ENCODE measurements at places on chromosomes 3 and 15. TPM values are rescaled to one million over a fixed set of nuclear protein-coding genes. Genes with fewer than 3 reads are reported as not detected.

GRCh38 chr3:119937229-119937628, 155.3 kb downstream of the NR1I2 start:
- H3K27ac ChIP-seq, result no peak overlapping the region
- H3K27me3 ChIP-seq, result no peaks in the 10 kb centered on the region
- no peaks in the 10 kb centered on the region for H3K4me1 ChIP-seq

DNA sequence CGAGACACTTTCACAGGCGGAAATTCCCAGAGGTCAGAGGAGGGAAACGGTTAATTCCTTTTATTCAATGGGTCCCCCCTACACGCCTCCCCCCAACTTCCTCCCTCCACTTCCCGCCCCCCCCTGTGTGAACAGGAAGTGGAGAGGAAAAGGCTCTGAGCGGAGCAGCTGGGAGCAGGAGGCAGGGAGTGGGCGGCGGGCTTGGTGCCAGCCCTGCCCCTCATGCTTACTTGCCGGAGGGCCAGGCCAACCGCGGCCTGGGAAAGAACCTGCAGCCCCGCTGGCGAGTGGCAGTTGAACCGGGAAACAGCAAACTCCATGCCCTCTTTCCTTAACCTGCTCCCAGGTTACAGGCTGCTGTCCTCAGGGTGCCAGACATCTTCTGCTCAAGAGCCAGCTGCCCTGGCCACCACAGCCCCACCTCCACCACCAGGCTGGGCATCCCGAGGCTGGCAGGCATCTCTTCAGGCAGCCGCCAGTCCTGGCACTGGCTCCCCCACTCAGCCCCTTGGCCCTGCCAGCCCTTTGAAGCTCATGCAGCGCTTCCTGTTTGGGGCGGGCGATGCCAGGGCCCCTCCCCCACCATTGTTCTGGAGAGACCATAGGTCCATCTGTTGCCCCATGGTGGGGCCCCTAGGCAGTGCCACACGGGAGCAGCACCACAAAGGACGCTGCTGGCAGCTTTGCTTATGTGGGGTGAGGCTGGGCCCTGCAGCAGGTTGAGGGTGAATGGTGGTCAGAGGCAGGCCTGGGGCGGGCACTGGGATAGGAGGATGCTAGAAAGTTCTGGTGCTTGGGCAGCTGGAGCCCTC, 12.9 kb downstream of the VPS18 start:
- peak overlapping the region; percentile 37 for H3K4me3 ChIP-seq
- peak; percentile 51 for DNase-seq
- peaks cover 17% of the 10 kb centered on the region for H3K36me3 ChIP-seq
- H3K27ac ChIP-seq, result peak overlapping the region; percentile 90
- peaks cover 24% of the 10 kb centered on the region for H3K4me1 ChIP-seq
- no peaks in the 10 kb centered on the region for H3K27me3 ChIP-seq

- H3K4me3 ChIP-seq, result no peak overlapping the region
- no peaks in the 10 kb centered on the region for H3K36me3 ChIP-seq
- DNase-seq, result peak; percentile 39
- no peaks in the 10 kb centered on the region for H3K27me3 ChIP-seq
Measured at GRCh38 chr3:99240700-99241099, 339.2 kb upstream of the DCBLD2 start.

GRCh38 chr3:151410891-151411559, 26.5 kb upstream of the P2RY12 start:
- H3K27me3 ChIP-seq, result no peaks in the 10 kb centered on the region
- DNase-seq, result peak; percentile 74
- no peak overlapping the region for H3K27ac ChIP-seq
- H3K4me1 ChIP-seq, result peaks cover 14% of the 10 kb centered on the region
- H3K36me3 ChIP-seq, result no peaks in the 10 kb centered on the region

- no peak overlapping the region for H3K27ac ChIP-seq
- no peaks in the 10 kb centered on the region for H3K4me1 ChIP-seq
- no peak overlapping the region for H3K4me3 ChIP-seq
- no peak for DNase-seq
Measured at GRCh38 chr3:50186096-50186495, 5.3 kb upstream of the GNAT1 start.

- no peaks in the 10 kb centered on the region for H3K27me3 ChIP-seq
- no peak overlapping the region for H3K27ac ChIP-seq
- peak; percentile 86 for DNase-seq
- no peaks in the 10 kb centered on the region for H3K4me1 ChIP-seq
- peaks cover 10% of the 10 kb centered on the region for H3K36me3 ChIP-seq
Measured at GRCh38 chr15:37094333-37094914, 5.9 kb downstream of the MEIS2 start.

GRCh38 chr3:43213631-43214030, 72.7 kb upstream of the SNRK start:
- H3K27ac ChIP-seq, result no peak overlapping the region
- H3K27me3 ChIP-seq, result no peaks in the 10 kb centered on the region
- no peaks in the 10 kb centered on the region for H3K4me1 ChIP-seq
- no peak overlapping the region for H3K4me3 ChIP-seq
- no peak for DNase-seq
- no peaks in the 10 kb centered on the region for H3K36me3 ChIP-seq

GRCh38 chr15:91891788-91892345, 38.4 kb downstream of the SLCO3A1 start:
- no peak overlapping the region for H3K27ac ChIP-seq
- H3K27me3 ChIP-seq, result no peaks in the 10 kb centered on the region
- no peaks in the 10 kb centered on the region for H3K36me3 ChIP-seq
- H3K4me1 ChIP-seq, result peaks cover 4% of the 10 kb centered on the region

DNA sequence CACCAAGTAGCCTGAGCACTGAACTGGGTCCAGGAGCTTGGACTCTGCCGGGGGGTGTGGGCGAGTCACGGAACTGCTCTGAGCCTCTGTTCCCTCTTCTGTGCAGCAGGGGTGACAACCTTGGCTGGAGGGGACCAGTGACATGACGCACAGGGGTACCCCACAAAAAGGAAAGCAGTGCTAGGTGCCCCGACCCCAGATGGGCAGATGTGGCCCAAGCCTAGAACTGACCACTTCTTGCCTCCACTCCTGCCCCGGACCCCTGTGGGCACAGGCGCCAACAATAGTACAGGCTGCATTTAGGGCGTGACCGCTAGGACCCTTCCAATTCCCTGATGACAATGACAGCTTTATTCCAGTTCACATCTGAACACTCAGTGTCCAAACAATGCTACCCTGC, 255.9 kb upstream of the LYSMD4 start:
- no peaks in the 10 kb centered on the region for H3K27me3 ChIP-seq
- H3K4me1 ChIP-seq, result no peaks in the 10 kb centered on the region
- no peaks in the 10 kb centered on the region for H3K36me3 ChIP-seq
- H3K27ac ChIP-seq, result no peak overlapping the region
- DNase-seq, result no peak

DNA sequence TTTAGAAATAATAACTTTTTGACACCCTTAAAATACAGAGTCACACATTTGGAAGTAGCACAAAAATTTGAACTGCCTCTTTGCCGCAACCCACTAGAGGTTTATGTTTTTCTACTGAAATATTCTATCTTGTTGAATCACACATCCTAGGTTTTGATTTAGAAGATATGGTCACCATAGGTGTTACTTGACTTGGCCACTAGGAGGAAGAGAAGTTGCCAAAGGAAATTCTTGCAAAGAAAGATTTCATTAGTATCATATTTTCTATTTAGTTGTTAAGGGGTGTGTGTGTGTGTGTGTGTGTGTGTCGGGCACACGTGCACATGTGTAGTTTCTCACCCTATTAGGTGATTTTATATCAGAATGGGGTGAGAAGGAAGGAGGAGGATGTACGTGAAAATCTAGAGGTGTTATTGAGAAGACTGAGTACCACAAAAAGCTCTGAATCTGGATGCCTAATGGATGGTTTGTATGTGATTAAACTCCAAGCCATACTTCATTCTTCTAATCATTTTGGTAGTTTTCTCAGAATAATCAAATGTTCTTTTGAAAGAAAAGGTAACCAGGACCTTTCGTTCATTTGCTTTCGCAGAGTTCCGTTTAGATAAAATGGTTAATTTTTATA, 31.5 kb downstream of the ZFAND6 start:
- H3K36me3 ChIP-seq, result no peaks in the 10 kb centered on the region
- no peak overlapping the region for H3K4me3 ChIP-seq
- H3K27ac ChIP-seq, result no peak overlapping the region
- DNase-seq, result no peak
- H3K4me1 ChIP-seq, result no peaks in the 10 kb centered on the region

DNA sequence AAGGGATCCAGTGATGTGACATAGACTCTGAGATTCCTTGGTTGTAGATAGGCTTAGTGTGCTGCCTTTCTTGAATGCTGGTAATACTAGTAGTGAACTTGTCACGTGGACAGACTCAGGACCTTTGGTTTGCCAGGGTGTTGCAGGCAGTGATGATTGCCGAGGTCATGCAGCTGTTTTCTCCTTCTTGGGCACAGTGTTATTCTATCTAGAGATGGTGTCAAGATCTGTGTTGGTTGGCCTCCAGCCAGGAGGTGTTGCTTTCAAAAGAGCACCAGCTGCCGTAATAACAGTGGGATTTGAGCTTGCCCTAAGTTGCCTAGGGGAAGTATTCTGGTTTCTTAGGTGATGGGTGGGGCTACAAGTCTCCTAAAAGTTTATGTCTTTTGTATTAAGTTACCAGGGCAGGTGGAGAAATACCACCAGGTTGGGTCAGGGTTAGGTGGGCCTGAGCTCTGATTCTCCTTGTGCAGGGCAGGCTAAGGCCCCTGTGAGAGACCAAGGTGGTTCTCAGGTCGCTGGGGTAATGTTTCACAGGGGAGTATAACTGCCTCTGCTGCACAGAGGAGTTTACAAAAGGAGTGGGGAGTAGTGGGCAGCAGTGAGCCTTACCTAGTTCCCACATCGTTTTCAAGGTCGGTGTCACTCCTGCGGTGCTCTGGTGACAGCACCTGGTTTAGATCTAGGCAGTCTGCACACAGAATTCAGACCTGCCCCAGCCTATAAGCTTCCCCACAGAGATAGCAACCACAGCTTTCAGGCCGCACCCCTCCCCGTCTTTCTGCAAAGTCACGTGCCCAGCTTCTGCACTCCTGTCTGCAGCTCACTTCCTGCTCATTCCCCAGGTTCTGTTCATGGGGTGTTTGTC, 350.3 kb downstream of the DOCK3 start:
- no peaks in the 10 kb centered on the region for H3K36me3 ChIP-seq
- no peaks in the 10 kb centered on the region for H3K4me1 ChIP-seq
- no peak for DNase-seq
- no peaks in the 10 kb centered on the region for H3K27me3 ChIP-seq

GRCh38 chr3:46721009-46721408, 3.3 kb upstream of the PRSS50 start:
- no peak for DNase-seq
- H3K27ac ChIP-seq, result no peak overlapping the region
- no peaks in the 10 kb centered on the region for H3K4me1 ChIP-seq
- H3K27me3 ChIP-seq, result peaks cover 4% of the 10 kb centered on the region
- H3K36me3 ChIP-seq, result no peaks in the 10 kb centered on the region

- H3K4me1 ChIP-seq, result no peaks in the 10 kb centered on the region
- H3K27ac ChIP-seq, result no peak overlapping the region
- no peaks in the 10 kb centered on the region for H3K27me3 ChIP-seq
- no peaks in the 10 kb centered on the region for H3K36me3 ChIP-seq
- peak; percentile 88 for DNase-seq
- H3K4me3 ChIP-seq, result no peak overlapping the region
Measured at GRCh38 chr3:171851660-171852058, 8.5 kb downstream of the TMEM212 start.

DNA sequence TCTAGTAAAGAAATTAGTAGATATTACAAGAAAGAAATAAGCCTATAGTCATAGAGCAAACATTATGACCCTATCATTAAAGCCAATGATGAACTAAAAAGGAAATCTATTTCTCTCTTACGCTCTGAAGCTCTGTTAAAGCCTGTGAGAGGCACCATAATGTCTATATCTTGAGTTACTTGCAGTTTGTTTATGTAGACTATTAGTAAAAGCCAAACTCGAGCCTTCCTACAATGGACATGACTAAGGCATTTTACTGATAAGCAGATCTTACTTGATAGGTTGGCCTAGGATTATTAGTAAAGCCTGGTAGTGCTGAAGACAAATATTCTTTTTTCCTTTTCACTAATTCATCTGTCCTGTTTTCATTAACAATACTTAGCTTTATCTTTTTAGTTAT, 32.7 kb downstream of the LRRC3B start:
- H3K4me3 ChIP-seq, result no peak overlapping the region
- H3K27me3 ChIP-seq, result no peaks in the 10 kb centered on the region
- no peaks in the 10 kb centered on the region for H3K36me3 ChIP-seq
- H3K27ac ChIP-seq, result no peak overlapping the region

- H3K27ac ChIP-seq, result no peak overlapping the region
- no peaks in the 10 kb centered on the region for H3K27me3 ChIP-seq
- H3K4me1 ChIP-seq, result peaks cover 30% of the 10 kb centered on the region
Measured at GRCh38 chr3:124770336-124771082, 40.3 kb downstream of the UMPS start.

DNA sequence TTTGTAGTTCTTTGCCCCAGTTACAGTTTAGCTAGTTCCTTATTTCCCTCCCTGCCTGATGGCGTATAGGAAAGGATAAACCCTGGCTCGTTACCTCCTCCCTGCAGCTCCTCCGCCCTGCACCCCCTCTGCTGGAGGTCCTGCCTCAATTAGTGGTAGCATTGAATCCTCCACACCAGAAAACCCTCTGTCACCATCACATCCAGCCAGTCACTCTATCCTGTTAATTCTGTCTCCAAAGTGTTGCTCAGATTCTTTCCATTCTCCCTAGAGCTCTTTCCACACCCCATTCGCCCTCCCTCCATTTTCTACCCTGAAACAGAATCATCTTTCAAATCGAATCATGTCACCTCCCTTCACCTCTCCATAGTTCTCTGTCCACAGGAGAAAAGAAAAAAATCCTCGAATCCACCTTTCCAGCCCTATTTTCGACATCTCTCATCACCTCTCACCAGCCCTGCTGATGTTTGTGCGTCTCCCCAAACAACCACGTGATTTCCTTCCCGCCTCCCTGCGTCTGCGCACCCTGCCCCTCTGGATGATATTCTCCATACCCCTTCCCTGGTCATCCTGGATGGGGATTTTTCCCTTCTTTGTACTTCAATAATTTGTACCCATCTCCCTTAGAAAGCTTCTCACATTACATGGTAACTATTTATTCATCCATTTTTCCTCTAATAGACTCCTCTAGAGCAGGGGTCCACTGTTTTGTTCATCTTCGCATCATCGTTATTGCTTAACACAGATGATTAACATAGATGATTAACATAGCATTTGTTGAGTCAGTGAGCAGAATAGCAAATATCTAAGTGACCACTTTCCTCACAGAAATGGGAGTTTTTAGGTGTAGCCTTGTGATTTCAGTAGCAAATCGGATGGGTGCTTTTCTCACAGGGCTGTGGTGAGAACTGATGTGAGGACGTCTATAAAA, 37.1 kb downstream of the MAP3K13 start:
- H3K27ac ChIP-seq, result no peak overlapping the region
- peaks cover 6% of the 10 kb centered on the region for H3K4me1 ChIP-seq
- H3K4me3 ChIP-seq, result no peak overlapping the region
- DNase-seq, result peak; percentile 31

- H3K27ac ChIP-seq, result peak overlapping the region; percentile 86
- peaks cover 2% of the 10 kb centered on the region for H3K36me3 ChIP-seq
- peak; percentile 83 for DNase-seq
Measured at GRCh38 chr3:149572796-149573414, 84.9 kb downstream of the WWTR1 start.

Gene AHSG
- total RNA-seq, result not detected

Gene HYAL1
- total RNA-seq, result 1.8 TPM

Gene PRKCD
- total RNA-seq, result 1.0 TPM

Gene KNG1
- not detected for total RNA-seq

Gene IL17RC
- total RNA-seq, result 21.3 TPM

Gene ZMYND10
- total RNA-seq, result 0.26 TPM

Data from fibroblast of lung (primary cell).